Stimulated activated CD8-positive, alpha-beta memory T cell treated with anti-CD3 and anti-CD28 coated beads, Interleukin-7, amount 100 ng/mL, for 48 hours (primary cell): ENCODE measurements at places on chromosomes 3 and 15.

GRCh38 chr3:195773956-195774537 is 37.7 kb downstream of the MUC4 start:
- no peak for DNase-seq

GRCh38 chr3:118501152-118501551 is 533.5 kb downstream of the IGSF11 start:
- no peak for DNase-seq

- DNase-seq, result no peak
Observed at GRCh38 chr3:16060945-16061344, 113.5 kb upstream of the GALNT15 start.

GRCh38 chr3:192514081-192514753 is 213.1 kb downstream of the FGF12 start:
- DNase-seq, result no peak

- no peak for DNase-seq
Observed at GRCh38 chr15:41775651-41776050, 1.4 kb downstream of the MAPKBP1 start.

GRCh38 chr3:179410331-179410730 is 40.9 kb downstream of the GNB4 start:
- DNase-seq, result no peak

- DNase-seq, result no peak
Observed at GRCh38 chr3:123457841-123458240, 9.0 kb upstream of the ADCY5 start.

DNA sequence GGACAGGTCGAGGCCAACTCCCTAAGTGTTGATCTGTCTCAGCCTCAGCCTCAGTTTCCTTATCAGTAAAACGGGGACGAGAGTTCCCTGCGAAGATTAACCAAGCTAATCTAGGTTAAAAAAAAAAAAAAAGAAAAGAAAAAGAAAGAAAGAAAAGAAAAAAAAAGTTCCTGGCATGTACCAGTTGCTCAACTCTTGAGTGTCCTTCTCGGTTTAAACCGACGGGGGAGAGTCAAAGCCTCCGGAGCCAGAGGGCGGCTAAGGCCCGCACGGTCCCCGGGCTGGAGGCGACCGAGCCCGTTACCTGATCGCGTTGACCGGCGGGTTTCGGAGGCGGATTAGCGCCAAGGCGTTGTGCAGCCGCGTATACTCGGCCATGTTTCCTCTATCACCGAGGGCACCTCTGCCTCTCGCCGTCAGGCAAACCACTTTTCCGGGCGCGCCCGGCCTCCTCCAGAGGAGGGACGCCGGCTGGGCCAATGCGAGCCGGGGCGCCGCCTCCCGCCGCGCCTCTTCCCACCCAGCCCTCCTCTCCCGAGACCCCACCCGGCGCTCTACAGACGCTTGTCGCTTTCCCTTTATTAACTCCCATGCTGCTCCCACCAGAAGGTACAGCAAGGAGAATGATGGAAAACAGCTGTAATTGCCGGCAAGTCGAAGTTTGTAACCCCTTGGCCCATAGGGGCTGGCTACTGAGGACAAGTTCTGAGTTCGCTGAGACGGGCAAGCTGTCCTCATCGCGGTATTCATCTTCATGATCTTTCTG is at the start of gene EHHADH:
TSS of gene EHHADH (minus strand) at position 405 of the 766 bp plus-strand sequence. CDS start at position 378, 27 bp downstream.
- DNase-seq, result peak; percentile 50

DNA sequence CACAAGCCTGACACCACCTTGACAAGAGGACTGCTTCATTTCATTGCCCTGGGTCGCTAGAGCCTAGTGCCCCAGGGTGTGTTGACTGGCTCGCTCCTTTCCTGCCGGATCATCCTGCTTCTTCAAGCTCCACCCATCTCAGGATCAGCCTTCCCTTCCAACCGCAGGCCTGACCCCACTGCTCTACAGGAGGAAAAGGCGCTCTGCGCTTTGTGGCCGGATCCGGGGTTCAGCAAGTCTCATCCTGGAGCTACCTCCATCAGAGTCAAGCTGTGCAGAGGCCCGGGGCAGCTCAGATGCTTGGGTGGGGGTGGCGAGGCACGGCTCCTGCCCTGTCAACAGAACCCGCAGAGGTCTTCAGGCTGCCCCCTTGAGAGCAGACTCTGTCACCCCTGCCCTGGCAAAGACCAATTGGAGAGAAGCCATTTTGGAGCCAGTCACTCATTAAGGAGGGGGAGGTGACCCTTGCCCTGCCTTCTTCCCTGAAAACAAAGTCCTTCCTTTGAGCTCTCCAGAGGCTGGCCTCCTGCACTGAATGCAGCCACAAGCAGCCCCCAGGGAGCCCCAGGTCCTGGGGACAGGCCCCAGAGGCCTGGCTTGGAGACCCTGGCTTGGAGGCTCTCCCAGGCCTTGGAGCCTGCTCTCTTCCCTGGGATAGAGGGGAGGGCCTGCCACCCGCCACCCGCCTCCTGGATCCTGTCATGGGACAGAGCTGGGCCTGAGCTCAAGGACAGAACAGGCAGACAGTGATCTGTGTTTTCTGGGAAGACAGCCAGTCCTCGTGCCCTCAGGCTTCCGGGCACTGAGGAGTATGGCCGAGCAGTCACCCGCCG is 80.3 kb downstream of the CPN2 start:
- DNase-seq, result no peak

DNA sequence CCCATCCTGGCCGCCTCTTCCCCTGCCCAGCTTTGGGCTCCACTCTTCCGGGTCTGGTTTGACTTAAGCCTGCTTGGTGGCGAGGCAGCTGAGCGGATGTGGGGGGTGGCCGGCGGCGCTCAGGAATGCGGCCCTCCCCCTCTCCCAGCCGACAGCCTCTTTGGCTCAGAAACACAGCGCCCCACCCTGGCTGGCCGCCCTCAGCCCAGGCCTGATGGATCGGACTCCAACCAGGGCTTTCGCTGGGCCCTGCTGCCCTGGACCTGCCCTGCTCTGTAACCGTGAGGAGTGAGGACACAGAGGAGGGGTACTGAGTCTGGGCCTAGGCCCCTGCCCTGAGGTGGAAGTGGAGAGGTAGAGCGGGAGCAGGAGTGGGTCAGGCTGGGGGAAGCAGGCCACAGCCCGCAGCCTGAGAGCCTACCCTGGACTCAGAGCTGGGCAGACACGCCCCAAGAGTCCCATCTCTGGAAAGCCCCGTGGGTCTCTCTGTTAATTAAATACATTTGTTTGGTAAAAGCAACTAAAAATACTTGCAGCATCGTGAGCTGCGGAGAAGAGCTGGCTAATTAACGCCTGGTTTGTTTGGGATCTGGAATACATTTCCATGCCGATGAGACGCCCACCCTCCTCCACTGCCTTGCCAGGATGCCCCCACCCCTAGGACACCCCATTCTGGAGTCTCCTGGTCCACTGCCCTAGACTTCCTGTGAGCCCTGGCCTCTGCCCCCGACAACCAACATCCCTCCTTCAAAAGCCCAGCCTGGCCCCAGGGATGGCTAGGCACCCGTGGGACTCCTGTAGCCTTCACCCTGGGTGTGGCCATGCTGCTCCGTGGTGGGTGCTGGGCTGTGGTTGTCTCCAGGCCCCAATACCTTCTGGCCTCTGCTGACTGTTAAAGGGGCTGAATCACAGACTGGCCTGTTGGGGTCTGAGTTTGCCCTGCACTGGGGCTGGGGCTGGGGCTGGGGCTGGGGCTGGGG is 19.6 kb downstream of the PLXNA1 start:
- DNase-seq, result no peak

DNA sequence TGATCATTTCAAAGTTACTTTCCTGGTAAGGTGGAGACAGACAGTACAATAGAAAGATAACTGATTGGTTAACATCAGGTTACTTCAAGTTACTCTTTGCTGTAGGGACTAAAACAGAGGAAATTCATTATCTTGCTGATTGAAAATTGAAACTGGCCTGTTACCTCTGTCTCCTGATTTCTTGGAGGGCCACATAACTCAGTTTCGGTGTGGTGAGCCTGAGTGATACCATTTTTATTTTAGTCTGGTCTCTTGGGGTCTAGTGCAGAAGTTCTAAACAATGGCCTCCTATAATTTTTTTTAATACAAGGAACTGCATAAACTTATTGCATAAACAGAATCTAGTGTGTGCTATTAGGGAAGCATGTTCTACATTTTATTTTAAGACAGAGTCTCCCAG is 1.2 kb upstream of the ICE2 start:
- no peak for DNase-seq

DNA sequence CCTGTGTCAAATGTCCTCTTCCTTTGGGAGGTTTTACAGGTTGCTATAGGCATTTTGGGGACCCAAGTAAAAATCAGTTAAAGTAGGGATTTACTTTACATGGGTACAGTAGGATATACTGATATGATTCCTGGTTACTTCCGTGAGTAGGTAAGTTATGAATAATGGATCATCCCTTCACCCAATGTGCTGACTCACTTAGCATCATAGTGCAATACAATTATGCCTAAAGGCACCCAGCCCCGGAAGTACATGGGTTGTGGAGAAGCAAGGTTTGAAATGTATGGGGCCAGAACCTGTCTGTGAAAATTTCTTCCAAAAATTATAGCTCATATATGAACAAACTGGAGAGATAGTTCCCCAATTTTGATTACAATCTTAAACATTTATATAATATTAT is 64.0 kb downstream of the GLB1 start:
- DNase-seq, result no peak

DNA sequence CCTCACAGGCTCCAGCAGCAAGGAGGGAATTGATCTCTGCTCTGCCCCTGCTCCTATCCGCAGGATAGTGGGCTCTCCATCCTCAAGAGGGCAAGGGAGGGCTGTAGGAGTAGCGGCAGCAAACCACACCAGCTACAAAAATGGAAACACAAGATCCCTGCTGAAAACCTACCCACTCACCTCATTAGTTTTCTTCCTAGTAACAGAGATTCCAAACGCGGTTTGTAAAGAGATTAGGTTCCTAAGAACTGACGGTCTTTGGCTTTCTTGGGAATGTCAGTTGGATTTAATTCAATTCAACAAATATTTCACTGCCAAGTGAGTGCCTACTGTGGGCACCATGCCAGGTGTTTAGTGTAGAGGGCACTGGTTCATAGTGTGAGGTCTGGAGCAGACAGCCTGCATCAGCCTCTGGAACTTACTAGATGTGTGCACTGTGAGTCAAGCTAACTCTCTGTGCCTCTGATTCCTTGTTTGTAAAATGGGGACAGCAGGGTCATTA is 84.7 kb downstream of the MRPL46 start:
- no peak for DNase-seq
